ENCODE measurements at places on chromosomes 5 and 9.

GRCh38 chr9:86639899-86640379, 285.7 kb upstream of the TUT7 start:
- DNase-seq = no peak

GRCh38 chr9:138022121-138022741, 144.6 kb downstream of the CACNA1B start:
- no peak for DNase-seq

- DNase-seq = no peak
Measured at GRCh38 chr5:173010021-173010420, 26.4 kb downstream of the ATP6V0E1 start.

DNA sequence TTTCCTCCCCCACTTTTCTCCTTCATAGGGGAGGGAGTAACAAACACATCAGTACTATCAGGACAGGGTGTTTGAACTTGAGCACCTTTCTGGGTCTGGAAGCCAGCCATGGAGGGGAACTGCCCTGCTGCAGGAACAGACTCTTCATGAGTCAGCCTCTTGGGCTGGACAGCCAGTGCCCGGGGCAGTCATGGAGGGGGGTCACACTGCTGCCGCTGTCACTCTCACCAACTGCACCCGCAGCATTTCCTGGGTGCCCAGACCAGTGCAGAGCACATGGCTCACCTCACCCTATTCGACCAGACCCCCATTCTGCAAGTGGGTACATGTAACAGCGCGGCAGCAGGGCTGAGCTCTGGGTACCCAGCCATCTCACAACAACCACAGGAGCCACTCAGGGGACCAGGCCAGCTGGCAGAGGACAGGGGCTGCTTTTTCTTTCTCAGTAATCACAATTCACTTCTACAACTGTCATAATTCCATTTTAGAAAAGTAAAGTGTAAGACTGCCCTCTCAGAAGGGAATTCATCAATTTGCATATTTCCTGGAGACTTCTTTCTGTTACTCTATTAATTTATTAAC, 118.4 kb downstream of the CTNND2 start:
- no peak for DNase-seq

DNA sequence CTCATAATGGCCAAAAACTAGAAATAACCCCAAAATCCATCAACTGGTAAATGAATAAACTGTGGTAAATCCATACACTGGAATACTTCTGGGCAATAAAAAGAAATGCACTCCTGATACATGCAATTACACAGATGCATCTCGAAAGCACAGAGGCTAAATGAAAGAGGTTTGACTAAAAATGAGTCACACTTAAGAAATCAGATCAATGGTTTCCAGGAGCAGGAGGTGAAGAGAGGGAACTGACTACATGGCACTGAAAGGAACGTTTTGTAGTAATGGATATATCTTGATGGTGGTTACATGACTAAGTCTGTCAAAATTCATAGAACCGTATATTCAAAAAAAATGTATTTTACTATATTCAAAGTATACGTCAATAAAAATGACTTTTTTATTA, 42.4 kb downstream of the STRBP start:
- DNase-seq = no peak

- DNase-seq = no peak
Measured at GRCh38 chr9:7970681-7971330, 171.2 kb upstream of the DMAC1 start.

- no peak for DNase-seq
Measured at GRCh38 chr5:115064380-115064779, 105.3 kb downstream of the TRIM36 start.

- DNase-seq = no peak
Measured at GRCh38 chr5:169013208-169013728, 287.7 kb downstream of the SLIT3 start.

GRCh38 chr5:178624631-178625546, 2.0 kb downstream of the CLK4 start:
- DNase-seq = no peak

Measured in CD8-positive, alpha-beta memory T cell (primary cell).